ENCODE measurements at places on chromosomes 6 and 20. TPM values are rescaled to one million over a fixed set of nuclear protein-coding genes. Genes with fewer than 3 reads are reported as not detected.

DNA sequence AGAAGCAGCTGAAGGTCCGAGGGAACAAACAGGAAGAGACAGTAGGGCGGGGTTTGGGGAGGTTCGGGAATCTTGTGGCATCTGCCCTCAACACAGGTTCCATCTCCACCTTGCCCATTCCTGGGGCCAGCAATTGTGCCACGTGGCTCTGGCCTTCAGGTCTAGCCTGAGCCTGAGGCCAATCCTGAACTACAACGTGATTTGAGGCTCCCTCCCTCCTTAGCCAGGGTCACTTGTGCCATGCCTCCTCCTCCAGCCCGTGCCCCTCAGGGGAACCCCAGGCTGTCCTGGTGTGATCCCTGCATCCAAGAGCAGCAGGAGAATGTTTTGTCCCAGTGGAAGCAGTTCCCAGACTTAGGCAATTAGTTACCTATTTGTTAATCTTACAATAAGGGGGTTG is 3.0 kb downstream of the CST9 start:
- no peak for DNase-seq

PLCB1 gene
- 4.7 TPM for total RNA-seq

- DNase-seq = no peak
Measured at GRCh38 chr6:3804964-3805363, 44.2 kb upstream of the FAM50B start.

DNA sequence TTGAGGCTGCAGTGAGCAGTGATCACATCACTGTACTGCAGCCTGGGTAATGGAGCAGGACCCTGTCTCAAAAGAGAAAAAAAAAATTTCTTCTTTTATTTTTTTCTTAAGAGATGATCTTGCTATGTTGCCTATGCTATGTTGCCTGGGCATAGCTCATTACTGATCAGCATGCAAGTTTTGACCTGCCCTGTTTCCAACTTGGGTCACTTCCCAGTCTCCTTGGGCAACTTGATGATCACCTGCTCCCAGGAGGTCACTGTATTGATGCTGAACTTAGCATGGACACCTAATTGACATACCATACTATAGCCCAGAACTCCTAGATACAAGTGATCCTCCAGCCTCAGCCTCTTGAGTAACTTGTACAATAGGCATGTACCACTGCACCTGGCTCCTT is 30.7 kb upstream of the NANP start:
- DNase-seq = no peak

DNA sequence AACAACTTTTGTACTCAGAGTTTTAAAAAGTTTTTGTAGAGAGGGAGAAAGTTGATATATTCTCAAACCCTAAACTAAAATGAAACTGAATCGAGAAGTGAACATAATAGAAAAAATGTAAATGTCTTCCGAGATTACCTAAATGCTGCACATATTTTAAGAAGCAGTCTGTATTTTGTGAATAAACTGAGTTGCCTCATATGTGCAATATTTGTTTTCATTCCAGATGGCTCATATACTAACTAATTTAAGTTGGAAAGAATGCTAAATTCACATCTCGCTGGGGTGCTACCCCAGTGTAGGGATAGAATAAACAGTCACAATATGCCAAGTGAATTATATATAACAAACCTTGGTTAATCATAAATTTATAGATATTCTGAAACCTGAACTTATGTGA is 285.9 kb upstream of the THEMIS start:
- DNase-seq = no peak
